ENCODE measurements at places on chromosomes 12 and 14.

DNA sequence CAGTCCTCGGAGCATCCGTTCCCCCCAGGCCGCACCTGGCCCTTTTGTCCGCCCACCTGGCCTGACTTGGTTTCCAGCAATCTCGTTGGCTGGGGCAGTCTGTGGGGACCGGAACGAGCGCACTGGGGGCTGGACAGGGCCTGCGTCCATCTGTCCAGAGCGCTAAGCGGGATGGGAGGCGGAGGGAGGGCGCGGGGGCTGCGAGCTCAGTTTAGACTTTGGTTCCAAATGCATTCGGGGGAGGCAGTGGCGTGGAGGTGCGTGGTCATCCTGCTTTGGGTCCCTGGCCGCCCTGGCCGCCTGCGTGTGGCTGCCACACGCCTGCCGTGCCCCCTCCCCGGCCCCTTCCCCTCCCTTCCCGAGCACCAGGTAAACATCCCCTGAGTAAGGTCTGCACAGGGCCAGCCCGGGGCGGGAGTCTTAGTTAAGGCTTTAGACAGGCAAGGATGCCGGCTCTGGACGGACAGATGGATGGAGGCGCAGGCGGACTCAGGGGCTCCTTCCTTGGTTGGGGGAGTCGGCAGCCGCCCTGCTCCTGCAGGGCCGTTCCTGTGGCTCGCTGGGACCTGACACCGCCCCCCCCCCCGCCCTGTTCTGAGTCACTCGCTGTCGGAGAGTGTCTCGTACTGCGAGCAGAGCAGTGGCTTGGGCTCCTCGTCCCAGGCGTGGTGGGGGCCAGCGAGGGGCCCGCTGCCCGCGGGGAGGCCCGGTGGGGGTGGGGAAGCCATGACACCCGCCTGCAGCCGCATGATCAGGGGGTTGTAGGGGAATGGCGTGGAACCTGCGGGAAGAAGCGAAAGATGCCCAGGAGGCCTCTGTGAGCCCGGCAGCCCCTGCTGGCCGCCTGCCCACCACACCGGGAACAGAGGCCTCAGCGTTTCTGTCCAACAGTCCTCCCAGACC lies 30.2 kb downstream of the RFLNA start:
- DNase-seq, result no peak

DNA sequence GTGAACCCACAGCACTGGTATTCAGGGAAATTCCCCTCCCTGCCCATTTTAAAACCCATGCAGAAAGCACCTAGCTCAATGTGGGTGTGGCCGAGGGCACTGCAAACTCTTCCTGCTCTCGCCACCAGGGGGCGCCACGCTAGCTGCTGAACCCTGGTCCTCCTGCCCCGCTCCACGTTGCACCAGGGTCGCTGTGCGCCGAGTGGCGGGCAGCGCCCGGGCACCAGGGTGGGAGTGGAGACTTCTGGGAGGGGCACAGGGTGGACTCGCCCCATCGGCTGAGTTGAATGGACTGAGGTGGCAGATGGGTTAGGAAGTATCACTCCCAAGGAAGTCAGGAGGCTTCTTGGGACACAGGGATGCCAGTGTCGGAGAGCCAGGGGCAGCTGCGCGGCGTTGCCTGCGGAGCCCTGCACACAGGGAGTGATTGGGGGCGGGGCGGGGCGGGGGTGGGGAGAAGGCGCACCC lies 48.1 kb upstream of the BCL11B start:
- peak; percentile 72 for DNase-seq

- DNase-seq, result no peak
Observed at GRCh38 chr14:79571366-79571765, 639.9 kb downstream of the DIO2 start.

- DNase-seq, result no peak
Observed at GRCh38 chr12:59887178-59887577, 291.3 kb downstream of the SLC16A7 start.

DNA sequence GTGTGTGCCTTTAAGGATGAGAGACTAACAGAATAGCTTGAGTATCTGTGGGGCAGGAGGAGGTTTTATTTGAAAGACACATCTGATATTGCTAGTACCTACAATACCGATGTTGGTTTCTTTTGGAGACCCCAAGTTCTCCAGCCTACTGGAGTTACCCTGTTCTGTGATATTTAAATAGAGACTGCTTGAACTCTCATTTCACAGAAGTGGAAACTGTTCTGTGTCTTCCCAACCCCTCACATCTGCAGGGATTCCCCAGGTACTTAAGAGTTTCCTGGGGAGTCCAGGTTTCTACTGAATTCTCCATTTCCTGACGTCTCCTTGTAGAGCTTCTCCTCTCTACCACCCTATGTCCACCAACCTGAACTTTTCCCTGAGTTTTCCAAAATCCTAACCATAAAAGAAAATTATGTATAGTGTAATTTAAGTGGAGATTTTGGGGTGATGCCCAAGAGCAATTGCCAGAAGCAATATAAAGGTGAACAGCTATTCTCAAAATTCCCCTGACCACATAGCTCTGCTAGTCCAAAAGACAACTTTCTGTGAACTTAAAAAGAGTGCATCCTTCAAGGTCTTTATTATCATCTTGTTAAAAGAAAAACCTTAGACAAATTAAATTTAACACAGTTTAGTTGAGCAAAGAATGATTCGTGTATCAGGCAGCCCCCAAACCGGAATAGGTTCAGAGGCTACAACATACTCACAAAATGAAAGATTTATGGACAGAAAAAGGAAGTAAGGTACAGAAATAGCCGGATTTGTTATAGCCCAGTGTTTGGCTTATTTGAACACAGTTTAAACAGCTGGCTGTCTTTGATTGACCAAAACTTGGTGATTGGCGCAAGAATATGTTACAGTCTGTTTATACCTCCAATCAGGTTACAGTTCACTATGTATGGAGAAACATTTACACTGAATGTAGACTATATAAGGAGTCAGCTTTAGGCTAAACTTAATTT lies 373.4 kb downstream of the NUAK1 start:
- no peak for DNase-seq
